RCC 7860 (cell line): ENCODE measurements at places on chromosomes 1 and 21.

DNA sequence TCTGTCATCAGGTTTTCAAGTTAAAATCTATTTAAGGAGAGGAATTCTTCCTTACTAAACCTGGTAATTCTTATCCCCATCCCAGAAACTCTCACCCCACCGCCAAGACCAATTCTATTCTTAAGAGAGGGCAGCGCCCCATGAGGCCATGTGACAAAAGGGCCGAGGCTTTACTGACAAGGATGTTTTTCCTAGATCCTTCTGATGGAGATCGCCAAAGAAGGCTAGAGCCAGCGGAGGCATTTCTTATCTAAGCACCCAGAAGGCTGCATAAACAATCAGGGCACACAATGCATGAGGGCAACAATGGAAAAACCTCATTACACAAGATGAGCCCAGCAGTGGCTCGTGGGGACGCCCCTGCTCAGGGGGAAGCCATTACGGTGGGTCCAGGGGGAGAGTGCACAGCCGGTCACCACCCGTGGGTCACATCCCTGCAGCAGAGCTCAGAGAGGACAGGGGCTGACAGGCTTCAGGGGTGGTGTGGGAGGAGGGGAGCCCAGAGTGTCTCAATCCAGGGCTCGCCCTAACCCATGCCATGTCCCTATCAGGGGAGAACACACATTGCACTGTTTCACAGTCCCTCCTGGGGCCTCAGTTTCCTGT lies 88.7 kb downstream of the ITPKB start:
- no peak for DNase-seq

DNA sequence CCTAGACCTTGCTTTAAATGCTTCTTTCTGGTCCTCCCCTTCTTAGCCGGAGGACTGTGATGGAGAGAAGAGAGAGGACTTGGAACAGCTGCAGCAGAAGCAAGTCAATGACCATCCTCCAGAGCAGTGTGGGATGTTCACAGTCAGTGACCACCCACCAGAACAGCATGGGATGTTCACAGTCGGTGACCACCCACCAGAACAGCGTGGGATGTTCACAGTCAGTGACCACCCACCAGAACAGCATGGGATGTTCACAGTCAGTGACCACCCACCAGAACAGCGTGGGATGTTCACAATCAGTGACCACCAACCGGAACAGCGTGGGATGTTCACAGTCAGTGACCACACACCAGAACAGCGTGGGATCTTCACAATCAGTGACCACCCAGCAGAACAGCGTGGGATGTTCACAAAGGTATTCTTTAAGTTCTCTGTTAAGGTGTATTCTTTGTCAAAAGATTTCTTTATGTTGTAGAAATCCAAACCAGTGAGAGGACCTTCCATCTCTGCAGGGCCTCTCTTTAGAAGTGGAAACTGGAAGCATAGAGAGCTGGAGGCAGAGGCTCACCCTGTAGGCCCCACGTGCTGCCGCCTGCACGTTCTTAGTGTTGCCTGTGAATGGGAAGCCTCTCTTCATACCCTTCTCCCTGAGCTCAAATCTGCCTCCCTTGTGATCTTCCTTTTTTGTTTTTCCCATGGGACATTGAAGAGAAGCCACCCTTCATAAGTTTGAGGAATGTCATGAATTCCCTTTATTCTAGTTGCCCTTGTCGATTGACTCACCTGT lies 10.6 kb downstream of the PCNT start:
- no peak for DNase-seq

GRCh38 chr21:17359781-17360180 lies 153.1 kb upstream of the CXADR start:
- DNase-seq = no peak

- DNase-seq = no peak
These were observed 40.2 kb upstream of the VWA5B1 start for GRCh38 chr1:20250340-20250989.

DNA sequence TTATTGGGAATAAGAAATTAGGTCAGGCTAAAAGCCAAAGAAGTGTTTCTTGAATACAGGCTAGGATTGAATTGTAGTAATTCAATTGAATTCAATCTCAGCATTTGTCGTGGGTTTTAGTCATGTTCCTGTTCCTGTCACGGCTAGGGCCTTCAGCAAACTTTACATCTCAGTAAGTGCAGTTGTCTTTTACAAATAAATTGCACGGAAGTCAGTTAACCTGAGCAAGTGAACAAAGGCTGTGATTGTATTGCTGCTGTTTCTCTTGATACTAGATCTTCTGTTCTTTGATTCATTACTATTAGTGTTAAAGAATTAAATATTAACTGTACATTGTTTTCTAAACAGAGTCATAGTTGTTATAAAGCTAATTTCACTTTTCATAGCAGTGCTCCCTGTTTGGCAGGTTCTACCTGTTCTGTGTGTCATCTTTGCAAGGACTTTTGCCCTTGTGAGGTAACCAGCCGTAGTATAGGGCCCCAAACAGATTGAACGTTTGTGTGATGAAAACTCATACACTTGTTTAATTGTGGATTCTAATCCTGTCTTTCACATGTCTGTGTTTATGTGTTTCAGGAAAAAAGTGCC lies 164.4 kb downstream of the EDEM3 start:
- no peak for DNase-seq

- no peak for DNase-seq
These were observed 23.4 kb downstream of the LDLRAP1 start for GRCh38 chr1:25566730-25567341.

DNA sequence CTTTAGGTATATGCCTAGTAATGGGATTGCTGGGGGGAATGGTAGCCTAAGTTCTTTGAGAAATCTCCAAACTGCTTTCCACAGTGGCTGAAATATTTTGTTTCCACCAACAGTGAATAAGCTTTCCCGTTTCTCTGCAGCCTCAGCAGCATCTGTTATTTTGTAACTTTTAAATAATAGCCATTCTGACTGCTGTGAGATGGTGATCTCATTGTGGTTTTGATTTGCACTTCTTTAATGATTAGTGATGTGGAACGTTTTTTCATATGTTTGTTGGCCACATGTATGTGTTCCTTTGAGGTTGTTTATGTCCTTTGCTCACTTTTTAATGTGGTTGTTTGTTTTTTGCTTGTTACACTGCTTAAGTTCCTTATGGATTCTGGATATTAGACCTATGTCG lies 237.4 kb downstream of the CENPF start:
- DNase-seq = peak; percentile 67

DNA sequence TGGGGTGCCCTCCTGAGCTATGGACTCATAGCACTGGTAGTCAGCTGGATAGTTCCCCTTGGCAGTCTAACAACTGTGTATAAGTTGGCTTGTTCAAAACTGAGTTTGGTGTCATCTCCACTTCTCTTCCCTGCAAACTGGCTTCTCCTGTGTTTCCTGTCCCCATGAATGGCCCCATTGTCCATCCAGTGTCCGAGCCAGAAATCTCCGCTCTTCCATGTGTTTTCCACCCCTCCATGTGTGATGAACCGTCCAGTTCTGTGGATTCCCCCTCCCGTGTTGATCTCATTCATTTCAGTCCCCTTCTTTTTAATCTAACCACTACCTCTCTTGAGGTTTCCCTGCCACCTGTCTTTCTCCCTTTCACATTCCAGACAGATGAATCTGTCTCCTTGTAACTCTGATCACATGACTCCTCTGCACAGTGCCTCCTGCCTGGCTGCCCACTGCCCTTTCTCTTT lies 195.7 kb downstream of the ROR1 start:
- peak; percentile 93 for DNase-seq

DNA sequence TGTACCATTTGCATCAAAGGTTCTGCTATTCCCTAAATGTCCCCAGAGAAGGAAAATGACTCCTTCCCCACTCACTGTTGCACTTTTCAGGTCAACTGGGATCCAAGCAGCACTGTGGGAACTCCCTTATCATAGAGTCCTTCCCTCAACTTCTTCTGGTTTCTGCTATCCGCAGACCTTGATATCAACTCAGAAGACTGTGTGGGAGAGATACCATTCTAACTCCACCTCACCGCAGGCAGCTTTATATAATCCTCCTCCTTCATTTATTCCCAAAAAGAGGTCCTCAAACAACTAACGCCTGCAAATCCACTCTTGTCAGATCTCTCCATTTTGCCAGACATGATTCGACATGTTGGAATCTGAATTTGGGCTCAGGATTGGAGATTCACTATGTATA lies 27.3 kb downstream of the LHX9 start:
- no peak for DNase-seq

GRCh38 chr1:51669272-51669671 lies 52.4 kb downstream of the OSBPL9 start:
- no peak for DNase-seq

DNA sequence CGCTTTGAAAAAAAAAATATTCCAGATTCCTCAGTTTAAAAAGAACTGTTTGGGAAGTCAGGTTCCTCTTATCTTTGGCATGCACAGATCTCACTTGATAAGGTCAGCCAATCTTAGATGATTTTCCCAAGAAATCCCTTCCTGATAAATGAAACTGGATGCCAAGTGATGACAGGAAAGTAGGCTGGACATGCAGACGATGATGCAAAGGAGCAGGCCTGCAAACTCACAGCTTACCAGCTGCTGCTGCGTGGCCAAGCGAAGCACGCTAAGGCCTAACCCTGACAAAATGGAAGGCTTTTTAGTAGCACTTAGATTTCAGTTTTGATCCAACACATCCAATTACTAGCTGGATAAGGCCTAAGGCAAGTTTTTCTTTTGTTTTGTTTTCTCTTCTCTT lies 10.1 kb downstream of the TADA1 start:
- no peak for DNase-seq

GRCh38 chr1:43999455-43999854 lies 8.1 kb downstream of the CCDC24 start:
- DNase-seq = no peak

GRCh38 chr1:1183221-1183747 lies 9.6 kb downstream of the TTLL10 start:
- DNase-seq = no peak

- no peak for DNase-seq
These were observed 74.1 kb downstream of the GADD45A start for GRCh38 chr1:67759066-67759465.

GRCh38 chr21:29939924-29940275 lies at the start of gene GRIK1:
Gene GRIK1, minus strand, starts transcription at chr21:29939996.
- no peak for DNase-seq

DNA sequence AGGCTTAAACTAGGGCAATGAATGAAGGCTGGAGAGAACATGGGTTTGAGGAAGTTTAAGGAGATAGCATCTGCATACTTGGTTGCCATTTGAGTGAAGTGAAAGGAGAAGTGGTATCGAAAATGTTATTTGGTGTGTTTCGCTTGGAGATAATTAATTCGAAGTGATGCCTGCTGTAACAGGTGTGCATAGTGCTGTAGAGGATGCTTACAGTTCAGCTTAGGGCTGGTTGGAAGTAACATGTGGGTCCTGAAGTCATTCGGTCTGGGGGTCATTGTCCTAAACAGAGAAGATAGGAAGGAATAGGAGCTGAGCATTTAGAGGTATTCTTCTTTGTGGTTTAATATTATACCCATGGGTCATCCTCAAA lies 301 bp upstream of the NUDT17 start:
- no peak for DNase-seq

DNA sequence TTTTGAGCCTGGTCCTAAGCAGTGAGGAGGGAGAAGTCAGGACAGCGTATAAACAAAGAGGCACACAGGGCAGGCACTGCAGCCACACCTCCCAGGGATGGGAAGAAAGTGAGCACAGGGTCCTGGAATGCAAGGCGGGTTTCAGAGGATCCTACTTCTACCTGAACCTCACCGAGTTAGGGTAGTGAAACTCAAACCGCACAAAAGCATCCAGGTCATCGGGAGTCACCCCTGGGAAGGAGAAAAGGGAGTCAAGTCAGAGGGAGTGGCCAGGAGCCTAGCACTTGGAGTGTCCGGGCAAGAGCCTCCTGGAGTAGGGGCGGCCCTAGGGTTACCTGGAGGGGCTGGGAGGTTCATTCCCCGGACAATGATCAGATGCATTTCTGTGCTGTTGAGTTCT lies 10.6 kb downstream of the CC2D1B start:
- DNase-seq = no peak

GRCh38 chr1:21651214-21652042 lies 17.7 kb downstream of the RAP1GAP start:
- DNase-seq = no peak

- DNase-seq = no peak
These were observed 1.4 kb upstream of the DENND2C start for GRCh38 chr1:114671011-114671938.

- DNase-seq = no peak
These were observed 145.1 kb upstream of the WNT4 start for GRCh38 chr1:22287946-22288520.

DNA sequence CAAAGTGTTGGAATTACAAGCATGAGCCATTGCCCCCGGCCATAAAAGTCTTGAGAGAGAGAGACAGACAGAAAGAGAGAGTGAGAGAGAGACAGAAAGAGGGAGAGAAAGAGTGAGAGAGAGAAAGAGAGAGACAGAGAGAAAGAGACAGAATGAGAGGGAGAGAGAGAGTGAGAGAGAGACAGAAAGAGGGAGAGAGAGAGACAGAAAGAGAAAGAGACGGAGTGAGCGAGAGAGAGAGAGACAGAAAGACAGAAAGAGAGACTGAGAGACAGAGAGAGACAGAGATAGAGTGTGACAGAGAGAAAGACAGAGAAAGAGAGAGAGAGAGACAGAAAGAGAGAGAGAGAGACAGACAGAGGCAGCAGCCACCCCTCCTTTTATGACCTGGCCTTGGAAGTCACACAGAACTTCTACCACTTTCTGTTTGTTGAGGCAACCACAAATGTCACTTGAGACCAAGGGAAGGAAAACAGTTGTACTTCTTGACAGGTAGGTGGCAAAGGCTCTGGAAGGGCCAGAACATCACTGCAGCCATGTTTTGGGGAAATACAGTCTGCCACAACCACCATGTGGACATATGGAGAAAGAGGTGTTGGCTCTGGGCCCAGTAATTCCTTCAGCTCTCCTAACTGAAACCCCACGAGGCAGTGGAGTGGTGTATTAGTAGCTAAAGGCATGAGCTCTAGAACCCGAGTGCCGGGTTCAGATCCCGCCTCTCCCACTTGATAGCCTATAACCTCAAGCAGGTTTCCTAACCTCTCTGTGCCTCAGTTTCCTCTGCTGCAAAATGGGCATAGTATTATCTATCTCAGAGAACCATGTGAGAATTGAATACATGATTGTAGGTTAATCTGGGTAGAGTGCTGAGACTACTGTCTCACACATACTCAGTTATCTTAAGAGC lies 50.6 kb downstream of the TNFRSF8 start:
- no peak for DNase-seq

DNA sequence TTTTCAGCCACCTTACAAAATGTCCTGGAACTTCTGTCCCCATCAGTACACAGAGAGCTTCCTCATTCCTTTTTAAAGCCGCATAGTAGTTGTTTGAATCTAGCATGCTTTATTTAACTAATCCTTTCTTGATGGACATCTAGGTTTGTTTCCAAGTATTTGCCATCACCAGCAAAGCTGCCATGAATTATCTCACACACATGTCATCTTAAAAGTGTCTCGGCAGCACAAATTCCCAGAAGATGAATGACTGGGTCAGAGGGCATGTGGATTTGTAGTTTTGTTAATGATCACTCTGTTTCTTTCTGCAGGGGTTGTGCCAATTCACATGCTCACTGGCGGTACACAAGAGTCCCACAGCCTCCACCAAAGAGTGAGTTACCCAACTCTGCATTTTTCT lies 68.3 kb downstream of the CLIC6 start:
- peak; percentile 16 for DNase-seq

DNA sequence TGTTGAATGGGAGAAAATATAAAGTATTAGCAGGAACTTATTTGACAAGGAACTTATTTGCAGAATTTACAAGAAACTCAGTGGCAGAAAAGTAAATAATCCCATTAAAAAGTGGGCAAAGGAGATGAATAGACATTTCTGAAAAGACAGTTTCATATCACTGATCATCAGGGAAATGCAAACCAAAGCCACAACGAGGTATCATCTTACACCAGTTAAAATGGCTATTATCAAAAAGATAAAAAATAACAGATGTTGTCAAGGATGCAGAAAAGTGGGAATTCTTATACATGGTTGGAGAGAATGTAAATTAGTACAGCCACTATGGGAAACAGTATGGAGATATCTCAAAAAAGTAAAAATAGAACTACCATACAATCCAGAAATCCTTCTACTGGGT lies 61.0 kb downstream of the SYT14 start:
- DNase-seq = no peak
